ENCODE measurements at places on chromosomes 1 and 21.

GRCh38 chr1:220631238-220631815, 58.8 kb upstream of the C1orf115 start:
- DNase-seq, result no peak

GRCh38 chr1:227919906-227920305, 27.8 kb downstream of the WNT9A start:
- no peak for DNase-seq

- DNase-seq, result no peak
These were observed 167.3 kb upstream of the COA6 start for GRCh38 chr1:234205966-234206365.

DNA sequence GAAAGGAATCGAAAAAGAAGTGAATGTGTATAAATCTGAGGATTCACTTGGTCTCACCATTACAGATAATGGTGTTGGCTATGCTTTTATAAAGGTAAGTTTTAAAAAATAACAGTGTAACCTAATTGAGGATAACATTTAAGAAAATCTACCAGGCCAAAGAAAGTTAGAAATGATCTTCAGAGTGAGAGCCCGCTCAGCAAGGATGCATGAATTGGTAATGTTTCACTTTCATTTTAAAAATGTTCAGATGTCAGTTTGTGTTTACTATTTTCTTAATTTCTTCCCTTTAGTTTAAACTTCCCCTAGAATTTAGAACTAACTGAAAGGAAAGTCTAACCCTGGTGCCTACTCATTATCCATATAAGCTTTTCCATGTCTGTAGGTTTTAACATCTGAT, 35.0 kb downstream of the GIPC2 start:
- no peak for DNase-seq

GRCh38 chr1:45787905-45788304, 15.5 kb upstream of the MAST2 start:
- DNase-seq, result no peak

- DNase-seq, result no peak
These were observed 3.9 kb upstream of the STIL start for GRCh38 chr1:47317841-47318240.

- DNase-seq, result no peak
These were observed 11.8 kb downstream of the MRPS6 start for GRCh38 chr21:34085129-34085528.

- no peak for DNase-seq
These were observed 1295.5 kb upstream of the NCAM2 start for GRCh38 chr21:19702726-19703125.

GRCh38 chr1:202210385-202210784, 16.8 kb downstream of the LGR6 start:
- DNase-seq, result no peak

GRCh38 chr1:222880587-222880986, 65.7 kb downstream of the DISP1 start:
- peak; percentile 29 for DNase-seq

DNA sequence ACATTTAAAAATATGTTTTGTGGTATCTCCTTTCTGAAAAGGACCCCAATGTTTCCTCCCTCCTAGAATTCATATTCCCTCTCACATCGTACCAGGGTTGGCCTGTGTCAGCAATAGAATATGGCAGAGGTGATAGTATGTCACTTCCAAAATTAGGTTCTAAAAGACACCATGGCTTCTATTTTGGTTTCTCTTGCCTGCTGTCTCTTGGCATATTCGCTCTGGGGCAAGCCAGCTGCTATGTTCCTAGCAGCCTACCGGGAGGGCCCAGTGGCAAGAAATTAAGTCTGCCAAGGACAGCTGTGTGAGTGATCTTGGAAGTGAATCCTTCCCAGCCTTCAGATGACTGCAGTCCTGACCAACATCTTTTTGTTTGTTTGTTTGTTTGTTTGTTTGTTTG, 92.9 kb upstream of the PPM1J start:
- DNase-seq, result no peak

- DNase-seq, result no peak
These were observed 431 bp downstream of the CLCN6 start for GRCh38 chr1:11806307-11806936.

DNA sequence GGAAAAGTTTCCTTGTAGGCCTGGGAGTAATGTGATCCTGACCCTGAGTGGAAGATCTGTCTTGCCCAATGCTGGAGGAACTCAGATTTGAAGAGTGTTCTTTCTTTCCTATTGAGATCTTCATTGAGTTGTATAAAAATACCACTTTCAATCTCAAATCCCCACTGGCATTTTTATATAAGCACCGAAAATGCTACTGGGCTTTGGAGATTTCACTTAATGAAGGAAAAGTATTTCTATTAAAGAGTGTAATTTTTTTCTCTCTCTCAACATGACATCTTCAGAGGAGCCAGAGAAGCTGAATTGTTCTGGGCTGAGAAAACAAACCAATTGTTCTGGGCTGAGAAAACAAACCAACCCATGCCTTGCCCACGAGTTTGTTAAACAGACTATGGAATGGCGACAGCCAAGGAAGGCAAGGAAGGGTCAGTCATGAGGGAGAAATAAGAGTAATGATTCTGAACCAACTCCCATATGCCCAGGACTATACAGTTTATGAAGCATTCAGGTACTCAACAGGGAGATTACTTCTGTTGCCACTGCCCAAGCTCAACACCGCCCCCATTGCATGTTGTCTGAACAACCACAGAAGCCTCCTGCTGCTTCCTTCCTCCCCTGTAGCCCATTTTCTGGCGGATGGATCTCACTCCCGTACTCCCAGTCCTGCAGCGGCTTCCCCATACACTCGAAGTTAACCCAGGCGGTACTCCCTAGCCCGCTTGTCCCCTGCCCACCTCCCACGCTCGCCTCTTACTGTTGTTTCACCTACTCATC, 103.2 kb downstream of the BEND5 start:
- DNase-seq, result no peak

DNA sequence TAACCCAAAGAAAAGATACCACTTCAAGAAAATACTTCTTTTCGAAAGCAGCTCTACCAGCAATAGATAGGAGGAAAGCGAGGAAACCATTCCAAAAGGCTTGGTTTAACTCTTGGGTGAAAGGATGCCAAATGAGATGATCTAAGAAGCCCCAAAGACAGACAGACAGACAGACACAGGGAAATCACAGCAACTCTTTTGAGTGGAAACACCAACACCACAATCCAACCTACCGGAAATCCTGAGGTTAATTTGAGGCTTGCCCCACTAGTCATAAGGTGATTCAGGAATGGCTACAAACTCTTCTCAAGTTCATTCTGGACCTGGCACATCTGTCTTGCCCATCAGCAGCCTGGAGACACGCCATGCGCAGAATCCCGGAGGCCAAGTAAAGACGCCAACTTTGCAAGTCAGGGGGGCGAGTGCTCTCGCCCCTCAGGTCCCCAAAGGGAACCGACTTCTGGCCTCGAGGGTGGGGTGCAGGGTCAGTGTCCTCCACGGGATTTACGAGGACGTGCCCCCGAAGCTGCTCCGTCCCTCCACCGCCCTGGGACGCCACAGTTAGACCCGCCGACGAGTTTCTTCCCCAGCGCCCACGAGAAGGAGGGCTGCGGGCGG, 778 bp downstream of the EVI5 start:
- DNase-seq, result no peak

- DNase-seq, result no peak
These were observed 248.1 kb upstream of the RAB4A start for GRCh38 chr1:229022595-229023333.

- no peak for DNase-seq
These were observed 28.3 kb upstream of the PCBP3 start for GRCh38 chr21:45615145-45615711.

- DNase-seq, result peak; percentile 31
These were observed 19.5 kb downstream of the XKR8 start for GRCh38 chr1:27979151-27979858.

DNA sequence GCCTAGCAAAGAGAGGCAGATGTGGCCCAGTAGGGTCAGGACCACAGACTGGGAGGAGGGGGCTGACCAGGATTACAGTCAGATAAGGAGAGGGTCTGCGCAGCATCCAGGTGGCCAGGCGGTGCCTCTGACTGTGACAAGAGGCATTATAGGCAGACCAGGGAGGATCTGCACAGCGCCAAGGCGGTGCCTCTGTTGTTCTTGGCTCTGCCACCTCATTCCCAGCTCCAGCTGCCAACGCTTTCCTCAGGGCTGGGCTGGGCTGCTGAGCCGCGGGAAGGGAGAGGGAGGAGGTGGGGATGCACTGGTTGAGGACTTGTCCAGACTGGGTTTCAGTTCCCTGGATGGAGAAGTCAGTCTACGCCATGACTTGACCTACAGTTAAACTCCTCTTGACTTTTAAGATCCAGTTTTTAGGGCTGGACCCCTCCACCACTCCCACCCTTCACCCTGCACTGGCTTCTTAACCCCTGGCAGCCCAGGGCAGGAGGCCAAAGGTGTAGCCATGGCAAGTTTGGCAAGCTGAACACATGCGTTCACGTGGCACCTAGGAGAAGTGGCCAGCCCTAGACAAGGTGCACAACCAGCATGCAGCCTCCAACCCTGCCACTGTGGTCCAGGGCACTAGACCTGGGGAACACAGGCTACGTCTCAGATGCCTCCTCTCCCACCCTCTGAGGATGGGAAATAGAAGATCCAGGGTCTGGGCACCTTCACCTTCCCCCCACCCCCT, 4.5 kb upstream of the CRABP2 start:
- DNase-seq, result no peak

- DNase-seq, result no peak
These were observed 12.9 kb downstream of the MOV10 start for GRCh38 chr1:112687361-112687760.

DNA sequence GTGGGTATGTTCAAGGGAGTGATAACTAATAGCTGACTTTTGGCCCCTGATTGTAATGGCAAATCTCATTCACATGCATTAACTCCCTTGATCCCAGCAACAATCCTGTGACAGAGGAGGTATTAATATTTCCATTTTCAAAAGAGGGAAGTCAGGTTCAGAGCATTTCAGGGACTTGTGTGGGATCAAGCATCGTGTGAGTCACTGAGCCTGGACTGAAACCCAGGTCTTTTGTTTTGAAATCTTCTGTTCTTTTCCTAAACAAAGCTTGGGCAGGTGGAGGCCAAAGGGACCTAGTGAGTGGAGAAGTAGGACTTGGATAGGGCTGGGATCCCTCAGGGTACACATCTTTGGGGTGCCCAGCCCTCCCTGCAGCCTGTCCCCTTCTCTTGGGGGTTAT, 37.9 kb downstream of the ETNK2 start:
- DNase-seq, result no peak

DNA sequence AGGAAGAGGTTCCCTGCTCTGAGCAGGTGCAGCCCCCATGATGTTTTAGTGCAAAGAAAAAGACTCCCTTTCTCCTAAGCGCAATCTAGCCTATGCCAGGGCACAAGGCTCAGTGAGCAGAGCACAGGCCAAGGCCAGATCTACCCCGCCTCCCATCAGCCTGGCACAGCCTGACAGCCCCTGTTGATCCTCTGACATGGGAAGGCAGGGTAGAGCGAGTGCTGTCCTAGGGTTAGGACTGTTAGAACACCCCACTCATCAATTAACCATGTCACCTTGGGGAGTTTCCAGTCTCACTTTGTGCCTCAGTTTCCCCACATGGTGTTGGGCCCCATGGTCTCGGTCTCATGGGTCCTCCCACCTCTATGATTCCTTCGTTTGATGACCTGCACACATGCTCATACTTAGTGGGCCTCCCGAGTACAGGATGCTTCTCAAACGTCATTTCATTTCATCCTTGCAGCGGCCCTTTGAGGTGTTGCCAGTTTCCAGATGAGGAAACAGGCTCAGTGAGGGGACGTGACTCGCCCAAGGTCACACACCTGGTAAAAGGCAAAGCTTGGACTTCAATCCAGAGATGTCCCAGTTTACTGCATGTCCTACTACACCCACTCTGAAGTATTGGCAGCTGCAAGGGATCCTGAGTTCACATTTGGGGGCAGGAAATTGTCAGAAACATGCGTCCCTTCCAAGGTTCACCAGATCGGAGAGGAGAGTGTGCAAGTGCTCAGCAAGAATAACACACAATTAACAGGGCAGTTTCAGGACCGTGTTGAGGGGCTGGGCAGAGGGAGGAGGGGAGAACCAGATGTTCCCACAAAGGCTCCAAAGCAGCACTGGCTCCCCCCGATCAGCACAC, 213.3 kb downstream of the TRABD2B start:
- no peak for DNase-seq

GRCh38 chr1:164131949-164132348, 427.0 kb upstream of the PBX1 start:
- DNase-seq, result no peak

DNA sequence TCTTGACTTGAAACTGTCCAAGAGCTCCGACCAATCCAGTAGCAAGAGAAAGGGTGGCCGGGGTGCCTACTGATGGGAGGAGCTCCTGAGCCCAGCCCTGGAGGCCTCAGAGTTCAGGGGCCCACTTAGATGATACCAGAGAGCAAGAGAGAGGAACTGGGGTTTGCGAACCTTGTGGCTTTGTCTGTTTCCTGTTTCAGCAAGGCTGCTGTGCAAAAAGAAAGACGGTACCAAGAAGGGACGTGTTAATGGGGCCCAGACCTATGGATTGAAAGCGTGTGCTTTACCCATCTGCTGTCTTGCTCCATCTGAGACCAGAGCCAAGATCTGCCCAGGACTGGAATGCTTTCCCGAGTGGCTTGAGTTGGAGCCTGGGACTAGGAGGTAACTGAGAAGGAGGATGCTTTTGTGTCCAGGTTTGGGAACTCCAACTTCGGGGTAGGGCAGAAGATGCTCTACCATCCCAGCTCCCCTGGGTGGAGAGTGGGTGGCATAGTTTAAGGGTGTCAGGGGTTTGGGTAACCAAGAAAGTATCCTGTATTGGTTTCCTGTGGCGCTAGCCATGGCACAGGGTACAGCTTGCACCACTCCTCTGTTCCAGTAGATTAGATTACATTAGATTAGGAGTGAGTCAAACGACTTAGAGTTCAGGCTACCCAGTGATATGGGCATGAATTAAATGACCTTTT, at the start of gene TRAF3IP3:
TRAF3IP3 (plus strand) TSS at position 128 of the 689 bp plus-strand sequence. CDS start 3,987 bp downstream, outside the sequence.
- DNase-seq, result no peak

GRCh38 chr1:172822886-172823285, 164.0 kb downstream of the FASLG start:
- DNase-seq, result no peak

GRCh38 chr1:72891976-72892375, 609.6 kb upstream of the NEGR1 start:
- no peak for DNase-seq
